AG09319 (cell line): ENCODE measurements at places on chromosomes 12 and 14.

- DNase-seq, result no peak
Measured at GRCh38 chr12:6632026-6632983, 3.5 kb downstream of the LPAR5 start.

DNA sequence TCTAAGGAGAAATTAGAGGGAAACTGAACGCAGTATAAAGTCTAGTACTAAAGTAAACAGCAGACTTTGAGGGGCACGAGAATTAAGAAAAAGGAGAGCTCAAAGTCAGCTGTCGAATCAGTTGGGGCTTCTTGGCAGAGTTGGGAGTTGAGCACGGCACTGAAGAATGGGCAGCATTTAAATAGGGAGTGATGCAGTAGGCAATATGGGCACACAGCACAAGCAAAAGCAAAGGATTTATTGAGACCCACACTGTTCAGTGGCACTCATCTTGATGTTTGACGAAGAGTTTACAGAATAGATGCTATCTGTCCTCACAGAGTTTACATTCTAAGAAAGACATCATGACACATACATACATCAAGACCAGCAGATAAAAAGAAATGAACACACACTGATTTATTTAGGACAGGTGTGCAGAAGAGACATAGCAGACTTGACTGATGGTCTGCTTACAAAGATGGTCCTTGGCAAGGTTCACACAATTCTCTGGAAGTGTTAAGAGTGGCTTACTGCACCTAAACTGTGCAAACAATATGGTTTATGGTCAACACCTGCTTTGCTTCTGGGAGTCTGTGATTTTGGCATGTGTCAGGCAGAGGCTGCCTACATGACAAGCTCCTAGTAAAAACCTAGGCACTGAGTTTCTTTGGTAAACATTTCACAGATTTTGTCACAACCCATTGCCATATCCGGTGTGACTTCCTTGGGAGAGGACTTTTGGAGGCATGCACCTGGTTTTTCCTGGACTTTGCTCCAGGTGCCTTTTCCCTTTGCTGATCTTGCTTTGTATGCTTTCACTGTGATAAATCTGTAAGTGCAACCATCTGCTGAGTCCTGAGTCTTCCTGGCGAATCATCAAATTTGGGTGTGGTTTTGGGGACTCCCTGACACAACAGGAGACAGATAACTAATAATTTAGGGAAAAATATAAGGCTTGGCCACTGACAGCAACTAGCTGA lies 26.3 kb downstream of the ALKBH1 start:
- no peak for DNase-seq

DNA sequence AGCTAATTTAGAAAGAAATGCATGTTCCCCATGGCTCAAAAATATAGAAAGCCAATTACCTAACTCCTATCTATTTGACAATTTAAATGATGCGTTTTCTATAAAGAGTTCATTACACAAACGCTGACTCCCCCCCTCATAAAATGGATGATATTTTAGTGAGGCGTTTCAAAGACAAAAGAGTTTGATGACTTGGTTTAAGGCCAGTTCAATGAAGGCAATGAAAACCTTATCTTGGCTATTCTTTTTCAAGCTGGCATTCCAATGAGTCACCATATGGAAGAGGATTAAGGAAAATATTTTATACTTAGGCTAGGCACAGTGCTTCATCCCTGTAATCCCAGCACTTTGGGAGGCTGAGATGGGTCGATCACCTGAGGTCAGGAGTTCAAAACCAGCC lies 62.7 kb downstream of the HMGA2 start:
- no peak for DNase-seq

GRCh38 chr14:98203421-98203820 lies 1068.6 kb downstream of the BCL11B start:
- no peak for DNase-seq

DNA sequence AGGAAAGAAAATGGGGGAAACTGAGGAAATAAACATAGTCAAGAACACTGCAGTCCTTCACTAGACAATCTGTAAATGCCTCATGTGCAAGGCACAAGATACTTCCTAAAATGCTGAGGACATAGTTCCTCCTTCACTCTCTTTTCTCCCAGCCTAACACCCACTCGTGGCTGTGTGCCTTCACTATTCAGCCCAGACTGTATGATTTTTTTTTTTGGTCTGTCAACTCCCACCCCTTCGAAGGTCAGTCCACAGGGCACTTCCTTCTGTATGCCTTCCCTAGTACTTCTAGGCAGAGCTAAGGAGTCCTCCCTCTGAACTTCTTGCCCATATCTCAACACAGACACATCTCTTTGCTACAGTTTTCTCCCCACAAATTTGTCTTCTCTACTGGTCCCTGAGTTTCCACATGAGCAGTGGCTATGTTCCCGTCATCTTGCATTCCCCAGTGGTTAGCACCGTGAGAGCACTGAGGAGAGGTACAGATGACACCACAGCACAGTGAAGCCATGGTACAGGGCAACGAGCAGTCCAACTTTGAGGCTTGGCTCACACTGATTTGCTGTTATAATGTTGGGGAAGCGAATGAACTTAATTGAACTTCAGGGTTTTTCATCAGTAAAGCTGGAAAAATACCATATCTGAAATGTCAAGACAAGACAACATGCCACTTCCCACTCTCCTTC lies 24.1 kb upstream of the SYCP3 start:
- DNase-seq, result no peak

DNA sequence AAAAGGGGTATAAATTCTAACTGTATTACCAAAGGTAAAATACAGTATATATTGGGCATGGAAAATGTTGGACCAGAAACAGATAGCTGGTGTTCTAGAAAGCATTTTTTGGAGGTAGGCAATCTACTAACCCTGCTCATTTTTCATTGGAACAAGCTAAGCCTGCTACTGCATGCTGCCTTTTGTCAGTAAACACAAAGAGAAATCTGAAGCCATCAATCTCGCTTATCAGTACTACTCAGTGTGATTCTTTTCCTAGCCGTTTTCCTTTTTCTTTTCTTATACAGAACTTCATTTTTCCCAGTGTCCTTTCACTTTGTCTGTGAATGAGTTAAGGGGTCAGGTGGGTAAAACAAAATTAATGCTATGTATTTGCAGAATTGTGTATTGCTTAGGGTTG lies 312.3 kb downstream of the NPAS3 start:
- DNase-seq, result no peak

DNA sequence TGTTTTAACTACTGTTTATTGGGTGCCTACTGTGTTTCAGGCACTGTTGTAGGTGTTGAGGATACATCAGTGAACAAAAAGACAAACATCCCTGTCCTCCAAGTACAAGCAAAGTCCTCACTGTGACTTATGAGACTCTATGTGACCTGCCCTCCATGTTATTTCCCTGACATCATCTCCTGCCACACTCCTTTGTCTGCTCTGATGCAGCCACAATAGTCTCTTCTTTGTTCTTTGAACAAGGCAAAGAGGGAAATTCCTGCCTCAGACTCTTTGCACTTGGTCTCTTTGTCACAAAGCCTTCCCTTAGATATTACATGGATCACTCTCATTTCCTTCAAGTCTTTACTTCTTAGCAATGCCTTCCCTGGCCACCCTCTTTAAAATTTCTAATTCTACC lies 240.1 kb upstream of the SRRM4 start:
- DNase-seq, result no peak

- no peak for DNase-seq
Measured at GRCh38 chr12:121175383-121176119, 34.4 kb upstream of the P2RX4 start.

DNA sequence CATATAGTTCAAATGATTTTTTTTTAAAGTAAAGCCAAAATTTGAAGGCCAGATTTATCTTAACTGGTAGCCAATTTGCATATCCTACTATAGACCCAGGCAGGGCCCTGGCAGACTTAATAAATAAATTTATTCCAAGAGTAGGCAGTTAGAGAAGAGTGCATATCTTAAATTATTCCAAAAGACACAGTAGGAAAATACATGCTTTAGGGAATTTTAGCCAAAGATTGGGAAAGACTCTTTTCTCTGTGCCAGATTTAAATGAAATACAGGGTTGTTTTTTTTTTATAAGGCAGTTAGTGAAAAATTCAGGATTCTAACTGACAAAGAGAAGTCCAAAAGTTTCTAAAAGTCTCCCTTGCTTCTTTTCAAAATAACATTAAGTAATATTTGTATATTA lies 65.5 kb downstream of the ST8SIA1 start:
- no peak for DNase-seq

DNA sequence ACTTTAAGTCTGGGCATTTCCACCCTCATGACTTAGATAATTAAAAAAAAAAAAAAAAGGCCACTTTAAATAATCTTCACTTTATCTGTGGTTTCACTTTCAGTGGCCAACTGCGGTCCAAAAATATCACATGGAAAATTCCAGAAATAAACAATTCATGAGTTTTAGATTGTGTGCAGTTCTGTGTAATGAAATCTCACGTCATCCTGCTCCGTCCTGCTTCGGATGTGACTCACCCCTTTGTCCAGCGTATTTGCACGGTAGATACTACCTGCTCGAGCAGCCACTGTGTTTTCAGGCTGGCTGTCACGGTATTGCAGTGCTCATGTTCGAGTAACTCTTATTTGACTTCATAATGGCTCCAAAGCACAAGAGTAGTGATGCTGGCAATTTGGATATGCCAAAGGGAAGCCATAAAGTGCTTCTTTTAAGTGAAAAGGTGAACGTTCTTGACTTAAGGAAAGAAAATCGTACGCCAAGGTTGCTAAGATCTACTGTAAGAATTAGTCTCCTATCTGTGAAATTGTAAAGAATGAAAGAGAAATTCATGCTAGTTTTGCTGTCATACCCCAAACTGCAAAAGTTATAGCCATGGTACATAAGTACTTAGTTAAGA lies 2.4 kb downstream of the E2F7 start:
- DNase-seq, result no peak

DNA sequence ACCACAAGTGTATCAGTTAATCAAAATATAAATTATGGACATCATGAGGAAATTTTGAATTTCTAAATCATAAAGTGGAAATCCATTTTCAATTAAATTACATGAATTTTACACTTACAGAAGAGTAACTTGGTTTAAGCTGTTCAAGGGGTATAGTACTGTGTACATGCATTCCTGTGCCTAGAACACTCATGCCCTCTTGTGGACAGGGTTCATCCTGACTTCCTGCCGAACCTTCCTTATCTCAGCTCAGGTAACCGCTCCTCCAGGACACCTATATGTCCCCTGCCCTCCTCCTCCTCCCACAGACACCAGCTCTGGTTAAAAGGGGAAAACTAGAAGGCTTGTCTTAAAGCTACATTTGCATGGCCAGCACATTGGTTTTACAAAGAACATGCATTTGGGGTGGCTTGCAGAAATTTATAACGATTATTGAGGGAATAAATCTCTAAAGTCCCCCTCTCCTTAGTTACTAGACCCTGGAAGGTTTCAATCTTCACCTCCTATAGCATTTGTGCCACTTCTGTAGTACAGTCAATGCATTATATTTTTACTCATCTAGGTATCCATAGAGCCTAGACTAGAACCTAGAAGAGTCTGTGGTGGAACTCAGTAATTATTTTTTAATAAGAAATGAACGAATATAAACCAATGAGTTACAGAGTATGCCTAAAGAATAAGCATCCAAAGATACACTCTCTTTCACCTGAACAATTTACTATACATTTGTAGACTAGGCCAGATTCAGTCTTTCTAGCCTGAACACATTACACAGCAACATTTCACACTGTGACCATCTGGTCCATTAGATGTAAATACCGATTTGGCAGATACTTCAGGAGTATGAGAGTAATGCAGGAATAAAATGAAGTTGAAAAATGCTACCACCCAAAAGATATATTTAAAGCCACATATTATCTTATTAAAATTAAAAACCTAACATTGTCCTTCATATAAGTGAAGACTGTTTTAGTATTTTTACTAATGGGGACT lies 345.6 kb downstream of the PAWR start:
- no peak for DNase-seq

- no peak for DNase-seq
Measured at GRCh38 chr14:43671716-43672485, 835.2 kb downstream of the FSCB start.

GRCh38 chr12:31346267-31346666 lies 20.3 kb upstream of the SINHCAF start:
- DNase-seq, result no peak

- no peak for DNase-seq
Measured at GRCh38 chr14:75267141-75267721, 11.4 kb upstream of the FOS start.

GRCh38 chr12:84911271-84912197 lies 1.1 kb downstream of the SLC6A15 start:
- DNase-seq, result peak; percentile 22

DNA sequence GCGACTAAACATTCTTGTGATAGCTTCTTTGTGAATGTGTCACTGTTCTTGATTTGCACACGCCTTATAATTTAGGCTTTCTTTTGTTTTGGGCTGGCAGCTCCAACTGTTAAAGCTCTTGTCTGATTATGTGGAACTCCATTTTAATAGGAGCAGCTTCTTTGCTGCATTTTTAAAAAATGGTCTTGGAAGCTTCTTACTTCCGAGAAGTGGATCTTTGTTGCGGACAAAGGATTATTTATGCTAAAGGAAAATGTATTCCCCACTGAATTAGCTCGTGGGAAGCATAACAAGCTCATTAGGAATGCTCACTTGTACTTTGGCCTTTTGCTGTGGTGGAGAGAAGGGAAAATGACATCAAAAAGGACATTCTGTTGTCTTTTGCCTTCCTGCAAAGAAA lies 20.0 kb downstream of the GAS2L3 start:
- no peak for DNase-seq

GRCh38 chr12:54306925-54307741 lies 6.3 kb upstream of the NFE2 start:
- peak; percentile 42 for DNase-seq

- DNase-seq, result no peak
Measured at GRCh38 chr12:73547421-73547820, 990.2 kb upstream of the ATXN7L3B start.

DNA sequence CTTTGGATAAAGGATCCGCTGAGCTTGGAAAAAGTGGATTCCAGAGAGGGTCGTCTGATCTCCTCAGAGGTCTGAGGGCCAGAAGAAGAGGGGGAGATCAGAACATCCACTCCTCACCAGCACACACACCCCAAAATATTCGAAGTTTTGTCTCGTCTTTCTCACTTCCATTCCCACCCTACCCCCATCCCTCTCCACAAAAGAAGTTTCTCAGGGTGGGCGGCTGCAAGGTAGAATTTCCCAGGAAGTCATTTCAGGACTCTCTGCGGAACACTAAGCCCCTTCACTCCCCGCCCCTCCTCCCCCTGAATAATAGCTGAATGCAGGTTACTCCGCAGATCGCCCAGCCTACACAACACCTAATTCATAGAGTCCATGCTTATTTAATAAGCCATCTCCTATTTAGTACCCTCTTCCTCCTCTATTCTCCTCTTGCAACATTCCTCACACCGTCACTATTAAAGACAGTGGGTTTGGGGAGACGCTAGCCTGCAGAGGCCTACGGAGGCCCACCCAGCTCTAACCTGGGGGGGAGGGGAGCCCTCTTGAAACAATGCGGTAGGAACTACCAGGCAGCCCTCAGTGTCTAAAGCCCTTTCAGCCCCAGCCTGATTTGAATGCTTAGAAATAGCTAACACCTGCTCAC lies 649 bp upstream of the SALL2 start:
- DNase-seq, result no peak

- DNase-seq, result no peak
Measured at GRCh38 chr14:103108749-103109207, 14.3 kb downstream of the EXOC3L4 start.

- no peak for DNase-seq
Measured at GRCh38 chr12:68609998-68610369, 715 bp upstream of the RAP1B start.
